ENCODE measurements at places on chromosomes 5 and 9. TPM values are rescaled to one million over a fixed set of nuclear protein-coding genes. Genes with fewer than 3 reads are reported as not detected.

Gene ZNF483
- total RNA-seq = 2.5 TPM

GRCh38 chr9:96156171-96156974 is 145.6 kb downstream of the HSD17B3 start:
- H3K4me3 ChIP-seq = no peak overlapping the region
- DNase-seq = no peak
- H3K4me1 ChIP-seq = no peaks in the 10 kb centered on the region
- H3K27me3 ChIP-seq = peaks cover 14% of the 10 kb centered on the region

- H3K4me3 ChIP-seq = no peak overlapping the region
- peak; percentile 90 for DNase-seq
- peaks cover 10% of the 10 kb centered on the region for H3K4me1 ChIP-seq
- H3K36me3 ChIP-seq = no peaks in the 10 kb centered on the region
Observed at GRCh38 chr9:81737871-81738507, 48.6 kb upstream of the TLE1 start.

DNA sequence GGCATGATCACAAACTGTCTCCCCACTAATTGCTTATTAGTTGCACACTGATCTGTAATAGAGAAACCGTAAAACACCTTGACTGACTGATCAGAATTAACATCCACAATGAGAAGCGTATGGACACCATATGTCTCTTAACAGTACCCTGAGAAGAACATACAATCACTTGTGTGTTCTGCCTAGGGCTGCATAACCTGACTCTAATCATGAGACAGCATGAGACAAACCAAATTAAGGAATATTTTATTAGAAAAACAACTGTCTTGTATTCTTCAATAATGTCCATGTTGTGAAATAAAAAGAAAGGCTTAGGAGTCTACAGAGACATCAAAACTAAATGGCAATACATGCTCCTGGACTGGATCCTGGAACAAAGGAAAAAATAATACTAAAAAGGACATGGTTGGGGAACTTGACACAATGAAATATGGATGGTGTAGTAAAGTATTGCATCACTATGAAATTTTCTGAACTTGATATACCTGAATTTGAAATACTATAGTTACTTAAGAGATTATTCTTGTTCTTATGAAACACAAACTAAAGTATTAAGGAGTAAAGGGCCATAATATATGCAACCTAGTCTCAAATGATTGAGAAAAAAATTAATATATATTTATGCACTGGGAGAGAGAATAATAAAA is 162.1 kb downstream of the CWC27 start:
- DNase-seq = no peak
- H3K27me3 ChIP-seq = no peaks in the 10 kb centered on the region
- H3K27ac ChIP-seq = no peak overlapping the region
- H3K36me3 ChIP-seq = no peaks in the 10 kb centered on the region

DNA sequence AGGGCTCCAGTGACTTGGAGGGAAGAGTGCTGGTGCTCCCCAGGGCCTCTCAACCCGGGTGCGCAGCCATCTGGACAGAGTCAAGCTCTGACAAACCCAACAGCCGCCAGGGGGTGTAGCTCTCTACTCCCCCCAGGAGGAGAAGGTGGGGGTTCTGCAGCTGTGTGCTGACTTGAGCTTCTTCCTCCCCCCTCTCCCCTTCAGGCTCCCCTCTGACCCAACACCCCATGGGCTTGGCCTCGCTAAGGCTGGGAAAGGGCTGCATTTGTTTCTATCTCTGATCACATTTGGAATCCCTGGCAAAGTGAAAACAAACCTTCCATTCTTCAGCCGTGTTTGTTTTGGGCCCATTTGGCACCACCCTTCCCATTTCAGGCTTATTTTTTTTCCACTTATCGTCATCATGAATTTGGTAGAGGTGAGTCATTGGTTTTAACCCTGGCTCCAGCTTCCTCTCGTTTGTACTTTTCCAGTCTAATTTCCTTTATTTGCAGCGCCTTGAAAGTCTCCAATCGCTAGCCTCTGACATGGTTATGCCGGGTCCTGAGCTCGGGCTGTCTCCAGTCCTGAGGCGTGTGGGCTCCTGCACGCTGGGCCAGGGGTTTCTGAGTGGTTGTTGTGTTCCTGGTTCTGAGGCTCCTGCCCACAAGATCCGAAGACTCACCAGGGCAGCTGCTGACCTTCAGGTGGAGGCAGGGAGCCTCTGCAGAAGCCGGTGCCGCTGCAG is 36.1 kb downstream of the DAP start:
- H3K36me3 ChIP-seq = peaks cover 1% of the 10 kb centered on the region
- no peaks in the 10 kb centered on the region for H3K27me3 ChIP-seq
- peaks cover 49% of the 10 kb centered on the region for H3K4me1 ChIP-seq
- peak overlapping the region; percentile 24 for H3K4me3 ChIP-seq
